ENCODE measurements at places on chromosomes 2 and 18.

DNA sequence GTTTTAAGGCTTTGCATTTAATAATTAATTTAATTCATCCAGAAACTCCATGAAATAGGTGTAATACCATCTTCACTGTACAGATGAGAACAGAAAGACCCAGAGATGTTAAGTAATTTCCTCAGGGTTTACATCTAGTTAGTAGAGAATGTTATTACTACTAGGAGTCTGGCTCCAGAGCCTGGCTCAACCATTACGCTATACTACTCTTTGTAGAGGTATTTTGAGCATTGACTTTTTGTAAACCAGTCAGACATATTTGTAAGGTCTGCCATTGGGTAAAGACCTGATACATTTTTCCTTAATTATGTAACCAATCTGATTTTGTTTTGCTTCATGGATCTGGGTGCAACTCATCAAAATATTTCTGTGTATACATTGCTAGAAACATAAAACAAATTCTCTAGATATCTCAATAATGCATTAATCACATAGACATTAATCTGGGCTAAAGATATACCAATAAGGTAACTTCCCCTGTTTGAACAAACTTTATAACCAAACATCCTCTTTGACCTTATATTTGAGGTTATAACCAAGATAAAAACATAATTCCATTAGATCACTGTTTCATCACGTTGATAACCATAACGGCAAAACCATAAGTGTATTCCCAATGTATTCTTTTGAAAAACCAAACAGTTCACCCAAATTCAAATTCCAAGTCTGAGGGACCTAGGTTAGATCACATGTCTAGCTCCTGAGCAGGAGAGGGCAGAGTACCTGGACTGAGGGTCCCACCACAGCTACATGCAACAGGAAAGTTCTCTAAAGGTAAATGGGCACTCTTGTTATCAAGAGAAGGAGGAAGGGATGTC lies 135.0 kb downstream of the IKZF2 start:
- no peak for DNase-seq

DNA sequence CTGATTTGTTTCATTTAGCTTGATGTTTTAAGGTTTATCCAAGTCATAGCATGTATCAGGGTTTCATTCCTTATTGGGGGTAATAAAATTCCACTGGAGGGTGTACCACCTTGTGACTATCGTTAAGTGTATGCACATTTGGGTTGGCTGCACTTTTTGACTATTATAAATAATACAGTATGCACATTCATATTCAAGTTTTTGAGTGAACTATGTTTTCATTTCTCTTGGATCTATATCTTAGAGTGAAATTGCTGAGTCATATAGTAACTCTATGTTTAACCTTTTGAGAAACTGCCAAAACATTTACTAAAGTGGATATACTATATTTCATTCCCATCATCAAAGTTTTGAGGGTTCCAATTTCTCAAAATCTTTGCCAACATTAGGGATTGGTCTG lies 952.7 kb downstream of the TDRD15 start:
- DNase-seq = no peak

DNA sequence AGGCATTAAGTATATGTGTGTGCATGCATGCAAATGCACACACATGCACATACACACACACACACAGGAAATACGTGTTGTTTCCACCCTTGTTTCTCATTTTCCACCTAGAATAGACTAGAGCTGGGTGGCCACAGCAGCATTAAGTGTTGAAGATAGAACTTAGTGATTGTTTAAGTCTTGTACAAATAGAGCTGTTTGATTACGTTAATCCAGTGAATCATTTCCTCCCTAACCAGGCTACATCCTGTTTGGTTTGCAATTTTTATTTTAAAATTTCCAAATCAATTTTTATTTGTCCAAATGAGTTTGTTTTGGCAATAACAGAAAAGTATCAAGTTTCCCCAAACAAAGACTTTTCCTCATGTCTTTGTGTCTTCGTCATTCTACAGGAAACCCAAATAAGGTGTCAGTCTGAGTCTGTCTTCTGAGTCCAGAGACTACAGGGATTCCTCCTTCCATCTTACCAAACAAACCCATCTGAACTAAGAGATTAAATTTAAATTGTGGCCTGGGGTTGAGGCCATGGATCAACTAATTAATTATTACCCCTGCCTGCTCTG lies 74.6 kb upstream of the GALNT5 start:
- DNase-seq = no peak

DNA sequence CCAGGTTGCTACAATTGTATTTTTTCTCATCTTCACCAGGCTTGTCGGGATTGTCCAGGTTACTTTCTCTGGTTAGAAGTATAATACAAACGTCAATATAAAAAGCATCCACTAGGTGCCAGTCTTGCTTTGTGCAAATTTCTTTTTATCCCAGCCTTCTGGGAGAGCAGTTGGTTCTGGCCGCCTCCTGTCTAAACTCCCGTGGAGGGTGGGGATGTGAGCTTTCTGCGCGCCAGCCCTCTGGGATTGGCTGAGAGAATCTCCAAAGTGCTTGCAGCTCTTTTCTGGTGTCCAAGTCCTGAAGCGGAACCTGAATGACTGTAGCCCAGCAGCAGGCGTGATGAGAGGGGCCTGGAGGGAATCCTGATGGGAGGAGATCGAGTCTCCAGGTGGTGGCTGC lies 22.4 kb upstream of the TOGARAM2 start:
- no peak for DNase-seq

- no peak for DNase-seq
Observed at GRCh38 chr2:96877042-96877451, 7.2 kb upstream of the SEMA4C start.

DNA sequence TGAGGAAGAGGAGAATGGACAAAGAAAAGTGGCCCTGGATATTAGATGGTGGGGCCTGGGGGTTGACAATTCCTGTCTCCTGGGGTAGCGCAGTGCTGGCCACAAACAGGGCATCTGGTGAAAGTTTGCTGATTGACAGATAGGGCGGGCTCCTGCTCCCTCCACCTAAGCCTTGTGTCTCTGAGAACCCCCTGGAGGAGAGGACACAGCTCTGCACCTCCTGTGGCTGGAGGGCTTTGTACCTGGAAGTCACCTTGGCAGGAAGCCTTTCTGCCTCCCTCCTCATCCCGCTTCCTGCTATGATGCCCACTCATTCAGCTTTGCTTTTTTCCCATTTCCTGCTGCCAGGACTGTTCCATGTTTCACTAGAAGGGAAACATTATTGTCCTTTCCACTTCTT lies 72.4 kb downstream of the RHOB start:
- DNase-seq = no peak

- no peak for DNase-seq
Observed at GRCh38 chr2:101710471-101711318, 13.2 kb downstream of the MAP4K4 start.

DNA sequence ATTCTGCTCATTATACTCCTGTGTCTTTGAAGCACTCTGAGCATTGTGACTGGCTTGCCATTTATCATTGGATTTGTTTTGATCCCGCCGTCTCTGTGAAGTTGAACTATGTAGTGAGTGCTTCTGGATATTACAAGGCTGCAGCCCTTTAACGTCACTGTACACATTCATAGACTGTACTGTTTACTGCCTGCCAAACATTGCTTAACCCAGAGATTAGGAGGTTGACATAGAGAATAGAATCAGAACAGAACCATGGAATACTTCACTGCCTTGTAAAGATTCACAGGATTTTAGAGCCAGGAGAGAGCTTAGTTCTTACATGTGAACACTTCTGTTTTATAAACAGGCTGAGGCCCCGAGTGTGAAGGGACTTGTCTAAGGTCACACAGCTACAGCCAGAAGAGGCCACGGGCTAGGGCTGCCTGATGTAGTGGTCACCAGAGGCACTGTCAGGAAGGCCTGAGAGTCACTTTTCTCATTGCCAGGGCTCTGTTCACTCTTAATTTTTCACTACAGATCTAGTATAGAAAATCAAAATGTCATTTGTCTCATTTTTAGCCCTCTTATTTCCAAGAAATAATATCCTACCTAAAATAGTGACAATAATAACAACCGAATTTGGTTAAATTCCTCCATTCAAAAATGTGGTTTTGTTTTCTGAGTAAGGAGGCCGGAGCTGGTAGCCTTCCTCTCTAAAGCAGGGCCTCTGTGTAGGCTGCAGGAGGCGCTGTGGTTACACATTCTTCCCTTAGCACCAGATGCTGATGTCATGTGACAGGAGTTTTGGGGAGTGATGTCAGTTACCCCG lies 87.9 kb downstream of the UGGT1 start:
- no peak for DNase-seq

DNA sequence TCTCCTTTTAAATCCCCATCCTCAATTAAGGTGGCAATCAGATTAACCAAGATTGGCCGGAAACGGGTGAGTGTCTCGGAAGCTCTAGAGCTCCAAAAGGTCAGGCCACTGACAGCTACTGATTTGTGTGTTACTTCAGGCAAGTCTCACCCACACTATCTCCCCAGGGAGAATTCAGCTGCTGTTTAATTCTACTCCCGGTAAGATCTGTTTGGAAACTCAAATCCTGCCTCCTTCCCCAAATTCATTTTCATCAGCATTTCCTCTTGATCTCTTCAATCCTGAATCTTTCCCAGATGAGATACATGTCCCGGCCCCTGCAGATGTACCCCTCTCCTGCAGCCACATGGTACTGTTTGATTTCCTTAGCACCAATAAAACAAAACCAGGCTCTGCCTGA lies 34.9 kb downstream of the EFR3B start:
- no peak for DNase-seq

GRCh38 chr2:86295066-86295465 lies 42.4 kb downstream of the REEP1 start:
- DNase-seq = no peak

DNA sequence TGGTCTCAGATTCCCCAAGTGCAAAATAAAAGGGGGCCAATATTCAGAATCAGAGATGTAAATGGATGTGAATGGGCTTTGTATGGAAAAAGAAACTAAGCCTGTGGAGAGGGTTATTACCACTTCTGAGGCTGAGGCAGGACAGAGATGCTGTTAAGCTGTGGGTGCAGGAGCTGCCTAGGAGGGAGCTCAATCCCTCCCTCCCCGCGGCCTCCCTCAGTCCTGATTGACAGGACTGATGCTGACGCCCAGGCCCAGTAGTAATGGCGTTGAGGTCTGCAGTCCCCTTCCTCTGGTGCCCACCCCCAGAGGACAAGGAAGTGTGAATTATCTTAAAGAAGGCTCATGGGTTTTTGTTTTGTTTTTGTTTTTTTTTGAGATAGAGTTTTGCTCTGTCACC lies 40.4 kb downstream of the PSD4 start:
- DNase-seq = no peak

- no peak for DNase-seq
Observed at GRCh38 chr18:23194155-23194996, 59.1 kb downstream of the CABLES1 start.

DNA sequence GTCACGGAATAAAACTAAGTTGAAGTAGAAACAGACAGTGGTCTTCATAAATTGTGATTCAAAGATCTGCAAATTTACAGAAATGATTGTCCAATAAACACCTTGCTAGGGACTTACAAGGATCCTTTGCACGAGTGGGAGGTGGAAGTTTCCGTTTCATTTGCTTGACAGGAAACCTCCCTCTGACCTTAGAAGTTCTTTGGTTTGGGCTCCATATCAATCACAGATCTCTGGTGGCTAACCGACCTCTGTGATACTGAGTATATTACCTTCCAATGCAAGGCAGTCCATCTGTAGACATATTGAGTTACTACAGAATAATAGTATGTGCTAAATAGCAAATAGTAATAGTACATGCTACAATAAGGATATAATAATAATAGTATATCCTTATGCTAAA lies 33.7 kb upstream of the RNF152 start:
- no peak for DNase-seq

DNA sequence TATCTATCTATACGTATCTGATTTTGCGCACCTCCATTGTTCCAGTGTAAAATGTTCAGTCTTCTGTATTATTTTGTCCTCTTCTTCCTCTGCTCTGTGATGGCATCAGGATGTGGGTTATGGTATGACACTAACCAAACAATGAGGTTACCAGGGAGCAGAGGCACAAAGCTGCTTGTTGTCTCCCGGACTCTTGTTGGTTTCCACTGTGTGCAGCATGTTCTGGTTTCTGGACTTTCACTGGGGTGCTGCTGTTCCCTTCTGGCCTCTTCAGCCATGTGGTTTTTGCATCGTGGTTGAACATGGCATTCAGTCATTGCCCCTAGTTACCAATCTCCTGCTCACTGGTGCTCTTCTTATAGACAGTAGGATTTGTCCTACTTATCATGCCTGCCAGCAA lies 665.9 kb downstream of the CBLN2 start:
- DNase-seq = no peak

- no peak for DNase-seq
Observed at GRCh38 chr2:11569636-11570035, 35.8 kb downstream of the GREB1 start.

DNA sequence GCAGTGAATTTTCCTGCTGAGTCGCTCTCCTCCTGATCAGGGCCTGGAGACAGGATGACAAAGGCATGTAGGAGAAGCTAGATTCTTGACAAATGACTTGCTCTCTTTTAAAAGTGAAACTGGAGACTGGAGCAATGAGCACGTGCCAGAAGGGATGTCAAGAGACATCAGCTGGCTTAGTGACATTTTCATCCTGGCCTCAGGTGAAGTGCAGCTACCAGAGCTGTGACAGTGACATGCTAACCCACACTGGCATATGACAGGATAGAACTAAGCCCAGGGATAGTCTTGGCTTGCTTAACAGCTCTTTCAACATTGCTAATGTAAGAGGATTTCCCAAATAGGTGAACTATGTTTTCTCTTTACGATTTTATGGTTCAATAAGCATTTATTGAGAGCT lies 757.5 kb upstream of the DDX18 start:
- DNase-seq = no peak

DNA sequence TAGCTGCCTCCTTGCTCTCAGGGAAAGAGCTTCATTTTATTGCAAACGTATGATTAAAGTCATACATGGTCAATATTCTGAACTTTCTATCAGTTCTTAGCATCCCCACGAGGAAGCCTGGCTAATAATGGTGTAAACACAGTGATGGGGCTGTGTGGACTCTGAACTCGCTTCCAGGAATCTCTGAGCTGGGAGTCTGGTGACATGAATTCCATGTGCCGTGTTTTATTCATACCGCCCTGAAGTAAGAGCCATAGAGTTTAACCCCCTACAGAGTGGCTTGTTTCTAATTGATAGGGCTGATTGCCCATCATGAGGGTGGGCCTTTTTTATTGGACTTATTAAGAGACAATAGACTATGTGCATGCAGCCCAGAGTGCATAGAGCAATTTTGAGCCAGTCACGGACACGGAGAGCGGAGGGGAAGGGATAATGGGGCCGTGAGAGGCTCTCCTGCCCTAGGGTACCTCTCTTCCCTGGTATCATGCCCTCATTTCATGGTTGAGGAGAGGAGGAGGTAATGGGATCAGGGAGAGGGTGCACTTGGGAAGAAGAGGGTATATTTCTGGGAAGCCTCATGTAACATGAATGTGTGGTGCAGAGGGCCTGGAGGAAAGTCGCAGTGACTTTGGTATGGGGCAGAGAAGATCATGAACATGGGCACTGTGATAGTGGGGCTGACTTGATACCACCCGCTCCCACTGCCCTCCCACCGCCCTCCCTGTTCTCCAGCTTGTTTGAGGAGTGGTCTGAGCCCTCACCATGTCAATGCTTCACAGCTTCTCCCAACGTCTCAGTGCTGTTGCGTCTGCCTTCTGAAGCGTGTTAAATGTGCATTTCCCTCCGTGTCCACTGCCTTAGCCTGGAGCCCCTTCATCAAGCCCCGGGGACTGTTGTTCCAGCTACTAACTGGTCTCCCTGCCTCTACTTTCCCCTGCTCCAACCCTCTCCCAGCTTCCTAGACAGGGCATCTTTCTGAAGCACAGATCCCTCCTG lies 73.2 kb downstream of the IL1R2 start:
- DNase-seq = no peak
